ENCODE measurements at places on chromosomes 4 and X.

DNA sequence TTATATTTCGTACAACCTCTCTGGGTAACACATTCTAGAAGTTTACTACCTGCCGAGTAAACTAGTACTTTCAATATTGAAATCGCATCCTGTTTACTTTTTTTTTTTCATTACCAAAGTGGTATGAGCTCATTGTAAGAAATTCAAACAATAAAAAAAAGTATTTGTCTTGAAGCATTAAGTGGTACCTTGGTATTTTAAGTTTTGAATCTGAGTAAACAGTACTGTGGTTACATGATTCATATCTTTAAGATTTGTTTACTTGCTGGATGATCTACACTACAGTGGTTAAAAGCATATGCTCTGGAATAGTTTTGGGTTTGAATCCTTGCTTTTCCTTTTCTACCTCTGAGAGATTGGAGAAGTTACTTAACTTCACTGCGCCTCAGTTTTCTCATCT is 3.8 kb upstream of the MMGT1 start:
- DNase-seq = no peak

GRCh38 chr4:68878048-68878447 is 62.3 kb downstream of the UGT2B10 start:
- no peak for DNase-seq

DNA sequence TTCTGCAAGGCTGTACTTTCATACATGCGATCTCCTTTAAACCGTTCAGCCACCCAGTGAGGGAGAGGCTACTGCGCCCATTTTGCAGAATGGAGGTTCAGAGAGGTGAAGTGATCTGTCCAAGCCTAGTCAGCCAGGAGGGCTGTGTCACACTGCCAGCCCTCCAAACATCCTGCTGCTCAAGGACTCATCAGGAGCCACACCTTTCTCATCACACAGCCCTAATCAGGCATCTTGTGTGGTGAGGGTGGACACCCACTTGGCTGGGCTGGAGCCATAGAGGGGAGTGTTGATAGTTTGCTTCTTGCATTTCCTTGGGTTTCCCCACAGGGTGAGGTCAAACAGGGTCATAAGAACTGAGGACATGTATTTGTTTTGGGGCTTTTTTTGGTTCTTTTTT is 5.4 kb upstream of the CXCR3 start:
- DNase-seq = no peak

DNA sequence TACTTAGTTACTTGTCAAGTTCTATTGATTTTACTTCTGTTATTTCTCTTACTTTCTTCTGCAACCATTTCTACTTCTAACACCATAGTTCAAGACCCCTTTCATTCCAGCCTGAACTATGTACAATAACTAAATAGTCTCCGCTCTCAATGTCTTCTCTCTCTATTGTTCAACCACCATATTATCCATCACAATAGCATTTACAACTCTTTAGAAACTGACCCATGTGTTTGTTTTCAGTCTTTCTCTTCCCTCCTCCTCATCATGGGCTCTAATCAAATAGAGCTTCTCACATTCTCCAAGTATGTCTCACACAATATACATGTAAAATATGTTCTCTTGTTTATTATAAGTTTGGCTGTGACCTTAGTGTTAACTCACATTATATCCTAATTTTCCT is 143.6 kb downstream of the ZAR1 start:
- no peak for DNase-seq

DNA sequence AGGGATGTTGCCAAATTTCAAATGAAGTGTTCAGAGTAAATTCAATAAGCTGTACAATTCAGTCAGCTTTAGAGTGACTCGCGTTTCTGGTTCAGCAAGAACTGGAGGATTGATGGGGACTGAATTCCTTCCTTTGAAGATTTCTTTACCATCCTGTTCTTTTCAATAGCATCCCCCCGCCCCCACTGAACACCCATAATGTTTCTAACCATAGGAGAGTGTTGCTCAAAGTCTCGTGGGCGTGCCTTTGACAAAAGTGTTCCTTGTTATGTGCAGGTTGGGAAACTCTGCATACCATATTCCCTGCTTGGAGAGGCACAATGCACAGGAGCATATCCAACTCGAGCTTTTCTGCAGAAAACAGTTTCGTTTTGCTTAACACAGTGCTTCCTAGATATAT is 323.5 kb upstream of the CASK start:
- DNase-seq = no peak

GRCh38 chrX:8190341-8190830 is 19.3 kb upstream of the VCX2 start:
- no peak for DNase-seq

- no peak for DNase-seq
Observed at GRCh38 chr4:95537863-95538488, 10.8 kb downstream of the UNC5C start.

DNA sequence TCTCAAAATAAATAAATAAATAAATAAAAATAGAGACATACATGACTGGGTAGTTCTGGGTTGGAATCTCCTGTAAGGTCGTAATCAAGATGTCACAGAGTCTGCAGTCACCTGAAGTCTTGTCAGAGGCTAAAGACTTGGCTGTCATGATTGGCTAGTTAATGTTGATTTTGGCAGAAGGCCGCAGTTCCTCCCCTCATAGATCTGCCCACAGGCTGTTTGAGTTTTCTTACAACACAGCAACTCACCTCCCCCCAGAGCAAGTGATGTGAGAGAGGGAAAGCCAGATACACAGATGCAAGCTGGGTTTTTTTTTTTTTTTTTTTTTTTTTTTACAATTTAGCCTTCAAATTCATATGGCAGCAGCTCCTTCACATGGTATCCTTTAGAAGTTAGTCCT is 36.4 kb upstream of the BMPR1B start:
- DNase-seq = no peak

Measured in mucosa of descending colon (tissue), 3 donors.